ENCODE measurements at places on chromosomes 4 and X.
A peak's percentile ranks its signal among the peaks of the same experiment; 100 is the strongest.

DNA sequence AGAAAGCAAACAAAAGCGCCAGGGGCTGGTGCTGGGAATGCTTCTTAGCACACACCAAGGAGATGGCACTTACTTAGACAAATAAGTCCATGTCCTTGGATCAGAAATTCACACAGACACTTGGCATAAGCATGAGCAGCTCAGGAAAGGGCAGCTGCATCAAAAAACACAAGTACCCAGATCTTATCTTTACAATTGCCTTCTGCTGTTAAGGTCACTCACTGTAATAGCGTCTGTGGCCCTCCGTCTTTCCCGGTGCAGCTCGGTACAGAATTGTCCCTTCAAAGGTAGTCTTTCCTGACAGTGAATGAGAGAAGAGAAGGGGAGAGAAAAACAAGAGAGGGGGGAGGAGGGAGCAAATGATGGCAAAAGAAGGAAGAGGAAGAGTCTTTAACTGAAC is 172.1 kb upstream of the MAP3K15 start:
- no peak for DNase-seq

GRCh38 chr4:73259571-73260090 is 1.0 kb upstream of the ANKRD17 start:
- DNase-seq: peak; percentile 75

- peak; percentile 4 for DNase-seq
These were observed 5.7 kb downstream of the ZNF275 start for GRCh38 chrX:153339662-153340061.

- no peak for DNase-seq
These were observed 370.6 kb upstream of the RPS6KA3 start for GRCh38 chrX:20637351-20637750.

- peak; percentile 60 for DNase-seq
These were observed 2677.7 kb downstream of the ARAP2 start for GRCh38 chr4:33566649-33567048.

Measured in OCI-M1 (cell line).